ENCODE measurements at places on chromosomes 3 and 15.
A peak's percentile ranks its signal among the peaks of the same experiment; 100 is the strongest.

DNA sequence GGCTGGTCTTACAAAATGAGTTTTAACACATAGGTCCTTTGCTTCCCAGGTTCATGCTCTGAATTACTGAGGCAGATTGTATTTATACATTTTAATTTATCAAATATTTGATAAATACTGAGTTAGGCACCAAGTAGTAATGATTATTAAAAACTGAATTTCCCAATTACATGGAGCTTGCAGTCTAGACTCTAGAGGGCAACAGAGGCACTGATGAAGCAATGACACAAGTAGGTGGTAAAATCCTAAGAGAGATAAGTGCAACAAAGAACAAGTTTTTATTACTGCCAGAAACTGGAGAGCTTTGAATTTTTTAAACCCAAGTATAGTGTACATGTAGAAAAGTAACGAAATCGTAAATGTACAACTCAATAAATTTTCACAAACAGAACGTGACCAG lies 406.2 kb upstream of the RARB start:
- no peak for DNase-seq

DNA sequence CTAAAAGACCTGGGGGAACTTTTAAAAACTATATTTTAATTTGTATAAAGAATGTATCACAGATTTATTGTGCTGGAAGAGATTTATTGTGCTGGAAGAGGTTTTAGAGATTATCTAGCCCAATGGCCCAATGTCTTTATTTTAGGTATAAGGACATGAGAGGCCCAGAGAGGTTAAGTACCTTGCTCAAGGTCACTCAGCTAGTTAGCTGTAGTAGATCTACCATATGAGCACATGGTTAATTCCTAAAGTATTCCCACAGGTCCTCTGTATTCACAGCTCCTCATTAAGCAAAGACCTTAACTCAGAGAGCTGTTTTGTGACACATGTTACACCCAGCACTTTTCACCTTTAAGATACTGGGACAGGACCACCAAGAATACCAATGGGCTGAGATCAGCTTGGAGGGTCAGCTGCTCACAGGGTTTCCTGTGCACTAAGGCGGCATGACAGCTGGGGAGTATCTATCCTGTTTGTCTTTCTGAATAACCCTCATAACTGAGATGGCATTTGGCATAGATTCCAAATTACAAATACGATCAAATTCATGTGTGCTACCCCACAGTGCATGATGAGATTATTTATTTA lies 143.1 kb upstream of the TBL1XR1 start:
- no peak for DNase-seq

DNA sequence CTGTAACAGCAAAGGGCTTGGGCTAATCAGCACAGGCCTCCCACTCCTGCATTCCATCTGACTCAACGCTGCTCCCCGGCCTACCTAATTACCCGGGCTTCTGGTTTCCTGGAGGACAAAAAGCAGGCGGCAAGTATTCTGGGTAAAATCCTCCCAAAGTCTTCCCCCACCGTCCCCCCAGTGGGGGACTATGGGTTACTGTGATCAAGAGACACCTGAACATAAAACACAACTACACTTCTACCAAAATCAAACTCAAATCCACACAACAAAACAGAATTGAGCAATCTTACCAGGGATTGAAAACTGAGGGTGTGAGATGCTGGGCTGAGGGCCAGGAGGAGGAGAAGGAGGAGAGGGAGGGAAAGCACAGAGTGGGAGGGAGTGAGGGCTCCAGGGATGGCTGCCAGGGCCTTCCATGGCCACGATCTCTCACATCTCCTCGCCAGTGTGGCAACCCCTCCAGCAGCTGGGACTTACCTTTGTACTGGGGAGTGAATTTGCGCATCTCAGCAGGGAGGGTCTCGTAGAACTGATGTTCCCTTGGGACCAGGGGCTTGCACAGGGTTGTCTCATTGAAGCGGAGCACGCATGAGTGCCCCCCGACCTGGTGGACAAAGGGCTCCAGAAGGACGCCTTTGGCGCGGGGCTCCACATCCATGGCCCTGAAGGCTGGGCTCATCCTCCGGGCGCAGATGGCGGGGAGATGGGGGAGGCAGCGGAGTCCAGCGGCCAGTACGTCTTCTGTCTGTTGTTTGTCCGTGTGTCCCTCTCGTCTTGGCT lies 9.1 kb upstream of the NCKIPSD start:
- no peak for DNase-seq

DNA sequence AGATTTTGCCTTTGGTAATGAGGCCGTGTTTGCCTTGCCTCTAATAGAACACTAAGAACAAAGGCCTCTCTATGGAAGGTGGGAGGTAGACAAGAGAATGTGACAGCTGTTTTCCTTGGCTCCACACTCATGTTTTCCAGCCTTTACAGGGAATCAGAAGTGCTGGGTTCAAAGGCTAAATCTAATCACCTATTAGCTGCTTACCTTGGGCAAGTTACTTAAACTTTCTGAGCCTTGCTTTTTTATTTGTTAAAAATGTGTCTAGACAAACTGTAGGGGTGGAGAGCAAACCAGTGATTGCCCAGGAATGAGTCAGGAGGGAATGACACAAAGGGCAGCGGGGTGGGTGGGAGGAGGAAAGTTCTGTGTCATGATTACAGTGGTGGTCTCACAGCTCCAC lies 179.0 kb downstream of the P3H2 start:
- no peak for DNase-seq

- peak; percentile 41 for DNase-seq
Measured at GRCh38 chr3:156483961-156484787, 70.7 kb downstream of the SSR3 start.

GRCh38 chr3:38027466-38028465 lies 1.7 kb downstream of the PLCD1 start:
- no peak for DNase-seq

DNA sequence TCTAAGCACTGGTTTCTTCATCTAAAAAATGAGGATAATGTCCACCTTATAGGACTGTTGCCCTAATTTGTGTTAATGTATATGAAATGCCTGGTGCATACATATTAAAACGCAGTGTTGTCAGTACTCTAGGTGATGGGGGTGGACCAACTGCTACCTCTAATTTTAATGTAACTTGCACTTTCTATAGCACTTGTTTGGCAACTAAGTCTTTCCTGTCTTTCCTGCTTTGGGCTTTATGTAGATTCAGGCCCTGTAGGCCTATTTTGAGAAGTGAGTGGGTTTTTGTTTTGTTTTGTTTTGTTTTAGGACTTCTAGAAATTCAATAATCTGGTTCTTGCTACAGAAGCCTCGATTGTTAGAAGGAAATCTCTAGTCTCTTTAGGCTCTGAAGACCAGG lies 21.2 kb downstream of the SLC7A14 start:
- no peak for DNase-seq

DNA sequence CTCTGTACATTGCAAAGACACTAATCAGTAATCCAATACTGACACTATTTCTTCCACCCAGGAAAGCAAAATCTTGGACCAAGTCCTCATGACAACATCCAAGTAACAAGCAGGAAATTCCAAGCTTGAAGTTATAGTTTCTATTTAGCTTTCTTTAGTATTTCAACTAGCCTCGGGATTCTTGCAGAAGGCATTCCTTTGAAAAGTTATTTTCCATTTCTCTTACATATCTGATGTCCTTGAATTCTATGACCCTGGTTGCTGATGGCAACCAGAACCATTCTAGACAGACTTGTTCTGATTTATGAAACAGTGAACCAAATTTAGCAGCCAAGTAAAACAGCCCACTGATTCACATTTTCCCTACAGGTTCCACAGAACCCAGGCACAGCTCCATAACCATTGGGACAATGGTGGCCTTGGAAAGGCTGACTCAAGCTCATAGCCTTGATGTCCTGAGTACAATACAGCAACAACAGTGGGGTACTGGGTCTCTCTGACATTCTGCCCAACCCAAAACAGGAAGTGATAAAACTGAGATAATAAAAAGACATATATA lies 26.5 kb downstream of the P3H2 start:
- DNase-seq, result no peak

- DNase-seq, result no peak
Measured at GRCh38 chr3:72234391-72234790, 449.4 kb upstream of the PROK2 start.

DNA sequence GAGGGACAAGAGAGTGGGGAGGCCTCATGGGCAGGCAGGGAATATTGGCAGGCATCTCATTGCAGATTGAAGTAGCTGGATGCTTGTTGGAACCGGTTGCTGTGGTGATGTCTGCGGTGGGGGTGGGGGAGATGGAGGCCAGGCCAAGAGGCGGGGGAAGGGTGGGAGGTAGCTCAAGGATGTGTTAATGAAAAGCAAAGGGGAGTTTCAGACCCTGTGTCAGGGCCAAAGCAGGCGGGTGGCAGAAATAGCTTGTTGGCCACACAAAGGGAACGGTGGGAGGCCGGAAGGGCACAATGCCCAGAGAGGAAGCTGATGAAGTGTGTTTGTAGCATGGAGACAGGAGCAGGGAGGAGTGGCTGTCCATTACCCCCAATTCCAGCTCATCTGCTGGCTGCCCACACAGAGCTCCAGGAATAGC lies 28.0 kb downstream of the CCDC33 start:
- DNase-seq, result no peak

DNA sequence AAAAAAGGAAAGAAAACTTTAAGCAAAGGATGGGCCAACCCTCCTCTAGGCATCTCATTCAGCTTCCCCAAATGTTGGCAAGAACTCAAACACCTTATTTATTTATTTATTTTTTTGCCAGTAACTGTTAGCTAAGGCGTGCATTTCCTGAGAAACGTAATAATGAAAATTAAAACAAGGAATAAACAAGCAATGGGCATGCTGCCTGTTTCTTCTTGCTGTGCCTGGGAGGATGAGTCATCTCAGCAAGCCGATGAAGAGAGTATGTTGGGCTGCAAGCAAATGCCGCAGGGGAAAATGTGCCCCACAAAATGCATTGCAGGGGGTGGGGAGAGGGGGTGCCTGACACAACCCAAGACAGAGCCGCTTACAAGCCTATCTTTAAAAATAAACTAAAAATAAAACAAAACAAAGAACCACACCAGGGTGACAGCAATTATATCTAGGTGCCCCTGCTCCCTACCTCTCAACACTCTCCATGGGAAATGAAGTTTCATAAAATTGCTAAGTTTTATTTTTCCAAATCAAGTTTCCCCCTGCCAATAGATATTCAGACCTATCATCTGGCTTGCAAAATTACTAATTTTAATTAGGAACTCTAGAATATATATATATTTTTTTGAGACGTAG lies 40.3 kb downstream of the EIF4E3 start:
- no peak for DNase-seq

- no peak for DNase-seq
Measured at GRCh38 chr3:23996095-23996524, 51.0 kb downstream of the NR1D2 start.

DNA sequence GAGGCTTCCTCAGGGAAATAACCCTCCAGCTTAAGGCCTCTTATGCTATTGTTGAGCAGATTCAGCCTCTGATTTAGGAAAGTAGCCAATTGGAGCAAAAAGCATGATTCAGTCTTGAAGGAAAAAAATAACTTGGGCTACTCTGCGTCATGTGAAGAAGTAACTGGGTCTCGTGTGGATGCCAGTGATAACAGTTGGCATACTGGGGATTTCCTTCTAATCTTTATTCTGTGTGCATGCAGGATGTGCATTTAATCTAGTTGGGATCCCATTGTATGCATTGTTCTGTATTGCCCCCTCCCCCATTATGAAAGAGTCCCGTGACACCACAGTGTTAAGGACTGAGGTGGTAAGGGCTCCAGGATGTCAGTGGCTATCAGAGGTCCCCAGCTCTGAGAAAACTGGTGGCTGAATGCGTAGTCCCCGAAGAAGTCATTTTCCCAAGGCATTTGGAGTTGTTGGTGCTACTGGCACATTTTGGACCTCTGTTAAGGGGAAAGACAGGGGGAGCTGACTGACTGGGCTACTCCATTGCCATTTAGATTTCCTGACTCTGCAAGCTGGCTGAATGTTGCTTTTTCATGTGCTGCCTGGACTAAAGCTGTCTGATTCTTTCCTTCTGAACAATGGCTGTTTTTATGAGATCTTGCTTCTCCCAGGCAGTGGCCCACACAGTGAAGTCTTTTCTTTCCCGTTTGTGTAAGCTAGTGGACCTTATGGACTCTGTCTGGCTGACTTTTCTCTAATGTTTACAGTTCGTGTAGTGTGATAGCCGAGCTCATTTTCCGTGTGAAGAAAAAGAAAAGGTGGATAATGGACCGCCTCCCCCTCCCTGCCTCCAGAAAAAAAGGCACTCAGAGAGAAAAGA lies 38.4 kb upstream of the TRAK1 start:
- no peak for DNase-seq

- peak; percentile 79 for DNase-seq
Measured at GRCh38 chr15:38229705-38230310, 22.8 kb upstream of the SPRED1 start.

DNA sequence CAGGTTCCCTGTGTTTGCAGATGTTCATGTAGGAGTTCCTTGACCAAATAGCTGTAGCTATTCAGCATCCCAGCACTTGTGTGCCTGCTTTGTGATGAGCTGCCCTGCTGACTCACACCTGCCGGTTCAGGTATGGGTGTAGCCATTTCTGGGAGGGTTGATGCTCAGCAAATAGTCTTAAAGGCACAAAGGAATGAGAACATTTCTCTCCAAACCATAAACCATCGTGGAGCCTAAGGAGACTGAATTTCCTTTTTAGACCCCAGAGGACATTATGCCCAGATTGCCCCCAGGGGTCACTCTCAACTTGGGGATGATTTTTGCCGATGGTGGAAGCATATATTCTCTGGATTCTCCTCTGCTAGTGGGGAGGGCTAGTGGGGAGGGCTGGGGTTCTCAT lies 80.6 kb downstream of the ADAMTSL3 start:
- DNase-seq, result no peak

- DNase-seq, result no peak
Measured at GRCh38 chr15:33111041-33111451, 83.5 kb downstream of the FMN1 start.

- no peak for DNase-seq
Measured at GRCh38 chr15:58374147-58374546, 57.6 kb upstream of the LIPC start.

- DNase-seq, result no peak
Measured at GRCh38 chr3:194084284-194084683, 51.7 kb upstream of the HES1 start.

DNA sequence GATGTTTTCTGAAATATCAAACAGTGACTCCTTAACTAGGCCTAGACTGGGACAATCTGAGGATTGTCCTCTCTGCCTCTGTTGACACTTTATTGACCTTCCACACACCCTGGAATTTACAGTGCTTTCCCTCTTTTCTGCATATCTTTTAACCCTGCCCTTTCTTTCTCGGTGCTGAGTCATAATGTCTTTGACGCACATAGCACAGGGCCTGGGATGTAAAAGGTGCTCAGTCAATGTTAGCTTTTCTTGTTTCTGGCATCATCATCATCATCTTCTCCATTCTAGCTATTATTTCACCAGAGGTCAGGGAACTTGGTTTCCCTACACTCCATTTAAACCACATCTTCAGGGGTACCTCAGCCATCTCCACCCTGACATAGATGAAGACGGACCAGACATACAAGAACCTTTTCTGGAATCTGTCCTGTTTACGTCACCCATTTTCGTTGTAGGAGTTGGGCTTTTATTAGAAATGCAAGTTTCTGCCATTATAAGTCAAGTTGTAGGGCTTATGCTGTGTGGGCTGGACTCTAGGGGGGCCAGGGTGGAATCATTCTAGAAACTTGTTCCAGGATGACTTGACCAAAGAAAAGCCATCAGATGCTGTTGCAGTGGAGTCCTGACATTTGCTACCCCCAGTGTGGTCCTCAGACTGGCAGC lies 46.6 kb downstream of the ZBTB38 start:
- DNase-seq, result no peak
